ENCODE measurements at places on chromosomes 1 and 21. TPM values are rescaled to one million over a fixed set of nuclear protein-coding genes. Genes with fewer than 3 reads are reported as not detected.

DNA sequence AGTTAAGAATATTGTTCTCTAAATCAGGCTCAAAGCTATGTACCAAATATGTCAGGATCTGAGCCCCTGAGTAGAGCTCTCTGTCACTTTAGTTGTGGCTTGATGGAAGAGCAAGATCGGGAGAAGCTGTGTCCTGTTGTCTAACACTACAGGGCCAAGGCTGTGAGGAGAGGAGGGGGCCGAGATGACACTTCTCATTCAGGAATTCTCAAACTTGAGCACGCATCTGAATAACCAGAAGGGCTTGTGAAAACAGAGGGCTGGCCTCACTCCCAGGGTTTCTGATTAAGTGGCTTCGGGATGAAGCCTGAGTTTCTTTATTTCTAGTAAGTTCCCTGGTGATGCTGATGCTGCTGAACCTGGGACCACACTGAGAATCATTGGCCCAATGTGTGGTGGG is 209.2 kb upstream of the DAB1 start:
- no peak for DNase-seq

DNA sequence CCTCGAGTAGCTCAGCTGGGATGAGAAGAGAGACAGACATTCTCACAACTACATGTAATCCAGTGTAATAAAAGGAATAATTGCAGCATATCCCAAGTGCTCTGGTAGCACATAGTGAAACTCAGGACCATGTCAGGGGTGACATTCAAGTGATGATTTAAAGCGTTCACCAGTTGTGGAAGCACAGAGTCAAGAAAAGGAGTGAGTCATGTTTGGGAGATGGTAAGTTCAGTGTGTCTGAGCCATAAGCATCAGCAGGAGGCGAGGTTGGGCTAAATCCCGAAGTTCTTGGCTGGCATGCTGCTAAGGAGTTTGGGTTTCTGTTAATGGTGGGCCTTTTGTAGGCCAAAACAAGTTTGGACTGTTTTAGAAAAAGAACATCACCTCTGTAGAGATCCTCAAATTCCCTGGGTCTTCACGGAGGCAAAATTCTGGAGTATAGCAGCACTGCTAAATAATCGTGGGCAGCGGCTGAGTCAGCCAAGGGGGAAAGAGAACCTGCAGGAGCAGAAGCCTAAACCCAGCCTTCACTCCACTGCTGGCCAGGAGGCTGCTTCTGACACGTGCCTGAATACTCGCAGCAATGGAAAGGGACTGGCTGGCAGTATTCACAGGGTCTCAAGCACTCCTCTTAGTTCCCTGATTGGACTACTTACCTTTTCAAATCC is 7.2 kb upstream of the NHLH1 start:
- no peak for DNase-seq

DNA sequence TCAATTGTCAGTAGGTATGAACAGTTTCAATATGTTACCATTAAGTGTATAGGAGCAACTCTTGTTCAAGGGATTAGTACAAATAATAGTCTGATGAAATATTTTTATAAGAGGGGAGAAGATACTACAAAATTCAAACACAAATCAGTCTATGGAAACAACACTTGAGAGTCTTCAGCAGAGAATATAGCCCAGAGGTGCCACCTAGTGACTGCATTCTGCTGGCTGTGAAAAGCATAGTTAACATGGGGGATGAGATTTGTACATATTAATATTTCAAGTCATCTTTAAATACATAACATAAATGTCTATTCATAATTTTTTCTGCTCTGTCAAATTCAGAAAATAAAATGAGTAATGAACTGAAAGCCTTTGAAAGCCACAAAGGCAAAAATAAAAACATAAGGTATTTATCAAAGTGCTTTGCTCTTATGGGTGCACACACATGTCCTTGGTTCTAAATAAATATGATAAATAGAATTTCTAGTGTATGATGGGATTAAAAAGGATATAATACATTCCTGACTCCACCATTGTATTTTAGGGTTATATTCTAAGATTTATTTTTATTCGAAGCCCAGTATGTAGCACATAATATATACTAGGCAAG is 440.9 kb upstream of the ZRANB2 start:
- DNase-seq = no peak

GRCh38 chr1:80155371-80155770 is 1148.8 kb upstream of the ADGRL4 start:
- no peak for DNase-seq

- DNase-seq = no peak
Observed at GRCh38 chr1:57232500-57232899, 191.4 kb downstream of the DAB1 start.

DNA sequence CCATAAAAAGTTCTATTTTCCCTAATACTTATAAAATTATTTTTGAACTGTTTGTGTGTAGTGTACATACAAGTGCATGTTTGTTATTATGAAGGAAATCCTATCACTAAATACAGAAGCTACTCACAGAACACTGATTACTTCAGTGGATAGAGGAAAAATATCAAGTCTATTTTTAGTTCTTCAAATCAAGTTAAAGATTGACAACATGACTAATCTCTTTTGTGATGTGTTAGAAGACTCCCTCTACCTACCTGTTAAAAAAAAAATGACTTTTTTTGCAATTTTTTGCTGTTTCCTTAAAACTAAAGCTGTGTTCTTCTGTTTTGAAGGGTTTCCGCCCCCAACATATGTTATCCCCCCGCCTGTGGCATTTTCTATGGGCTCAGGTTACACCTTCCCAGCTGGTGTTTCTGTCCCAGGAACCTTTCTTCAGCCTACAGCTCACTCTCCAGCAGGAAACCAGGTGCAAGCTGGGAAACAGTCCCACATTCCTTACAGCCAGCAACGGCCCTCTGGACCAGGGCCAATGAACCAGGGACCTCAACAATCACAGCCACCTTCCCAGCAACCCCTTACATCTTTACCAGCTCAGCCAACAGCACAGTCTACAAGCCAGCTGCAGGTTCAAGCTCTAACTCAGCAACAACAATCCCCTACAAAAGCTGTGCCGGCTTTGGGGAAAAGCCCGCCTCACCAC is 45.5 kb downstream of the NCF2 start:
- no peak for DNase-seq

GRCh38 chr1:184806296-184806721 is 51.7 kb upstream of the EDEM3 start:
- no peak for DNase-seq

DNA sequence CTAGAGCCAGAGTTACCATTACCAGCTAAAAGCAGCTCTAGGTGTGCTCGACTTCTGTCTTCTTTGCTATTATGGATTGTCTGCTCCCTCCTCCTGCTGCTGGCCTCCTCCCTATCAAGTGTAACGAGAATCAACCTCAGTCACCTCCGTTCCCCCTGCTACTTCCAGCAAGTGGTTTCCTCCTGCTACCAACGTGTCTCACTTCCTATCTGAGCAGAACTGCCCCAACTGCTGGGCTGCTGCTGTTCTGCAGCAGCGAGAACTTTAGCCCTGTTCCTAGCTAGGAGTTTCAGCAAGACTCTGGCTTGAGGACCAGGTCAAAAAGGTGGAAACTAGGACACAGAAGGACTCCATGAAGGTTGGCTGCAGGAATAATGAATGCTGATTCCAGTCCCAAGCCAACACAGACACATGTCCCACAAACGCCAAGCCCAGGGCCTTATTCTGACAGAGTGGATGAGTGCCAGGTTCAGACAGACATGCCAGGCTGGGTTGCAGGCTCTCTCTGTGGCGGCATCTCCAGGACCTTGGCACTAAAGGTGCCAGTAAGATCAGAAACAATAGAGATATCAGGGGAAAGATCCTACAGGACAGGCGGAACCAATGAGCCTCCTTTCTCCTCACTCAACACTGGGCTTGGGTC is 46.9 kb downstream of the CD34 start:
- DNase-seq = no peak

GRCh38 chr21:17414766-17415165 is 98.1 kb upstream of the CXADR start:
- no peak for DNase-seq

DNA sequence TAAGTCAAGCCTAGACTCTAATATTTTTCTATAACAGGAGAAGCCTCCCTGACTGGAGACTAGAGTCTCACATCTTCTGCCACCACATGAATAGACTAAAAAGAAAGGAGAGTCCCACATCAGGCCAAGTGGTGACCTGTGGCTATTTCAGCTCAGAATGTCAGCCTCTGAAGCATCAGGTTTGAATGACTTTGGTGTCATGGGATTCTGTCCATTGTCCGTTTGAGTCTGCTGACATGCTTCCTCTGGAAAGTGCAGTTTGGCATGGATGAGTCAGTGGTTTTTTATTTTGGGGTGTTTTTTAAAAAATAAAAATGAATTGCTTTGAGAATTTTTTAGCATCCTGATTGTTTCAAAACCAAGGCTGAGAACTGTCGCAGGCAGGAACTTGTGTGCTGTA is 19.5 kb downstream of the DYRK3 start:
- DNase-seq = no peak

DNA sequence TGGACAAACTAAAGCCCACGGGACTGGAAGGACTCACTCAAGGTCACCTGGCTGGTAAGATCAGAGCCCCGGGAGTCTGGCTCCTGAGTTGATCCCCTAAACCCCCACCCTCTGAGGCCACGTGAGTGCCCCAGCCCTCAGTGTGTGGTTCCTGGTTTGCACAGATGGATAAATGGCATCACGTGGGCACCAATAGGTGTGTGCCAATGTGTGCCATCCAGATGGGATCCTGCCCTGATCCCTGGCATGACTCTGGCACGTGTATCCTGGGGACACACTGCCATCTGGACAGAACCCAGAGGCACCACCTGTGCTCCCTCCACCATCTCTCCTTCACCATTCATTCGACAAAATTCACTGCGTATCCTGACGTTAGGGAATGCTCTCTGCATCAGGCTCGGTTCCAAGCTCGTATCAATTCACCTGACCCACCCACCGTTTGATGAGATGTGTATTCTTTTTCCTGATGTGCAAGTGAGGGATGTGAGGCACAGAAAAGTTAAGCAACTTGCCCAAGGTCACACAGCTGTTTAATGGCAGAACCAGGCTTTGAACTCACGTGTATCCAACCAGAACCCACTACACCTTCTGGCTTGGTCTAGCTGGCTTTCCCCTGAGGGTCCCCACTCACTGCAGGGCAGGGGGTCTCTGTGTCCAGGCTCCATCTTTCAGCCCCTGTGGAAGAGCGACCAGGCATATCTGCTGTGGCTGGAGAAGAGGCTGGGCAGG is 49.8 kb upstream of the PAX7 start:
- no peak for DNase-seq

DNA sequence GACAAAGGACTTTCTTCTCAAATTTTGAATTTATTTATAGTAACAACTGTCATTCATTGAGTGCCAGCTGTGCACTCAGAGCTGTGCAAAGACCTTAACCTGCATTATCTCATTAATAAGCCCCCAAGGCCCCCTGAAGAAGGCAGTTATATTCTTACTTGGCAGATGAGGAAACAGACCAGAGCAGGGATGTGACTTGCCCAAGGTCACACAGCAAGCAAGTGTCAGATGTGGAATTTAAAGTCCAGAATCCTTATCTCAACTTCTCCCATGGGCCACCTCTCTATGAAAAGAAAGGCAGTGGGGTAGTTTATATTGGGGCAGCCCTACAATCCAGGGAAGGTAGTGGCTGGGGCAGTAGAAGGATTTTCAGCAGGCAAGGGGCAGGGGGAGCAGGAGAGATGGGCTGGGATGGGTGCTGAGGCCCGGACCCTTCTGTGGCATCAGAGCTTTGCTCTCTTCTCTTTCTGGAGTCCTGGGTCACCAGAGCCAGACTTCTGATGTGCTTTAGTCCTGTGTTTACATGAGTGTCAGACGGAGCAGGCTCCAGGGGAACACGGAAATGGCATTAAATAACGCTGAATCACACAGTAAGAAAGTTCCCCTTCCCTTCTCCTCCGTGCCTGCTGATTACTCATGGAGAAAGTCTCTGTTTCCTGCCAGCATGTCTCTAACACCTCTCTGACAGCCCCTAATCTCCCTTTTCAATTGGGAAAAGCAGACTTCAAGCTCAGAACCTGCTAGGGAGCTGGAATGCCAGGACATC is 39.5 kb downstream of the EPHB2 start:
- no peak for DNase-seq

- no peak for DNase-seq
Observed at GRCh38 chr21:32844653-32845436, 73.3 kb upstream of the PAXBP1 start.

DNA sequence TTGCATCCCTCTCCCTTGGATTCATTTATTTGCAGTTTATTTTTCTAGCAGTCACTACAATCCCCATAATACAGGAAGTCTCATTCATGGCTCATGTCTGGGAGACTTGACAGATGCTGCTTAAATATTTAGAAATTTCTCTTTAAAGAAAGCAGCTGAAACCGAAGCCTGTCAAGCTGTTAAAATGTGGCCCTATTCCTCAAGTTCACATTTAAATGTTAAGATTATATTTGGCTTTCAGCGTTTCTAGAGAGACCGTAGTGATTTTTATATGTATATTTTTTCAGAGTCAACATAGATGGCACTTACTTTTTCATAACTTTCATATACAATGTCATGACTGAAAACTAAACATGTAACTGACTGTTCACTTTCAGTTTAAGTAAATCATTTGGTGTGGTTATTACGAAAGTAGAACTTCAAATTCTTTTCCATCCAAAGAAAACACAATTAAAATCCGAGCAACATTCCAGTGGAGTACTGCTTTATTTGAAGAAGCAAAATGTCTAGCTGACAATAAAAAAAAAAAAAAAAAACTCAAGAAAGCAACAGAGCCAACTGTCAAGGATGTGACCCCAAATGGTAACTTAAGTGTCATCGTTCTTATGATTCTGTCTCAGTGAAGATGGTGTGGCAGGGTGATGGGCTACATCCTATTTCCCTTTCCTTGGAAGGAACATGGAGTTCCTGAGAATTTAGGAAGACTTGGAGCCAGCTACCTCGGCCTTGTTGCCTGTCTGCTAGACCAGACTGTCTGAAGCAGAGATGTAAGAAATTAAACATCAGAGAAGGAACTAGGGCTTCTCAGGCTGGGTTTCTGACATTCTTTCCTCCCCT is 37.8 kb downstream of the MIS18A start:
- DNase-seq = no peak

DNA sequence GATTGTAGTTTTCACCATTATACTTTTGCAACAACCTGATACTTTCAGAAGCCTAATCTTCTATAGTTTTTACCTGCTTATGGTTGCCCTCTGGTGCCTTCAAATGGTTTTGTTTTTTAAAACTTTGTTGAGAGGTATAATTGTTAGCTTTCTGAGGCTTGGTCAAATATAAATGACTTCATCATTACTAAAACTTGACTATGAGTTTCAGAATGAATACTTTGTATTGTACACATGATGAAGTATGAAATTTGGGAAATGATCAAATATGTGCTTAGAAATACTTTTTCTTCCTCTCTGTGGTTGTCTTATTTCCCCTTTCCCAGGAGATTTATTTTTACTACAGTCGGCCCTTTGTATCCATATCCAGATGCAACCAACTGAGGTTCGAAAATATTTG is 151.8 kb upstream of the B3GALT2 start:
- no peak for DNase-seq

Gene PDC
- total RNA-seq = not detected

Gene NID1
- 60.3 TPM for total RNA-seq

Gene CFHR2
- not detected for total RNA-seq

Gene PTAFR
- total RNA-seq = 6.2 TPM

Gene WDR64
- total RNA-seq = not detected

Gene ROR1
- total RNA-seq = 7.7 TPM

Gene CLCA1
- total RNA-seq = not detected

Data from breast epithelium (tissue), 4 donors.